Stimulated activated CD8-positive, alpha-beta memory T cell treated with anti-CD3 and anti-CD28 coated beads, Interleukin-4, amount 100 ng/mL, for 1 hour (primary cell): ENCODE measurements at places on chromosomes 5 and 9.

DNA sequence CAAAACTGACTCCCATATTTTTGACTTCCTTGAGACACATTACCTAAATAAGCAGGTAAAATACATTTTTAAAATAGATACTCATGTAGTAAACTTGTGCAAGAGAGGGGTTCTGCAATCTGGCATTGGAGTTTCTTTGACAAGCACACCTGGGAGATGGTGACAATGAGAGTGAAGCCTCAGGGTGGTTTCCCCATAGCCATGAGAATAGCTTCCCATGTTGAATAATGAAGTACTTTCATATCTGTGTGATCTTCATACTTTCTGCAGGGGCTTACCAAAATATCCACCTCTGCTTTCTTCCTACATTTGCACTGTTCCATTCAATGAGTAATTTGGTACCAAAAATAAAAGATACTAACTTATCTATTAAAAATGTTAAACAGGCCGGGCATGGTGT is 44.7 kb upstream of the VCAN start:
- no peak for DNase-seq

DNA sequence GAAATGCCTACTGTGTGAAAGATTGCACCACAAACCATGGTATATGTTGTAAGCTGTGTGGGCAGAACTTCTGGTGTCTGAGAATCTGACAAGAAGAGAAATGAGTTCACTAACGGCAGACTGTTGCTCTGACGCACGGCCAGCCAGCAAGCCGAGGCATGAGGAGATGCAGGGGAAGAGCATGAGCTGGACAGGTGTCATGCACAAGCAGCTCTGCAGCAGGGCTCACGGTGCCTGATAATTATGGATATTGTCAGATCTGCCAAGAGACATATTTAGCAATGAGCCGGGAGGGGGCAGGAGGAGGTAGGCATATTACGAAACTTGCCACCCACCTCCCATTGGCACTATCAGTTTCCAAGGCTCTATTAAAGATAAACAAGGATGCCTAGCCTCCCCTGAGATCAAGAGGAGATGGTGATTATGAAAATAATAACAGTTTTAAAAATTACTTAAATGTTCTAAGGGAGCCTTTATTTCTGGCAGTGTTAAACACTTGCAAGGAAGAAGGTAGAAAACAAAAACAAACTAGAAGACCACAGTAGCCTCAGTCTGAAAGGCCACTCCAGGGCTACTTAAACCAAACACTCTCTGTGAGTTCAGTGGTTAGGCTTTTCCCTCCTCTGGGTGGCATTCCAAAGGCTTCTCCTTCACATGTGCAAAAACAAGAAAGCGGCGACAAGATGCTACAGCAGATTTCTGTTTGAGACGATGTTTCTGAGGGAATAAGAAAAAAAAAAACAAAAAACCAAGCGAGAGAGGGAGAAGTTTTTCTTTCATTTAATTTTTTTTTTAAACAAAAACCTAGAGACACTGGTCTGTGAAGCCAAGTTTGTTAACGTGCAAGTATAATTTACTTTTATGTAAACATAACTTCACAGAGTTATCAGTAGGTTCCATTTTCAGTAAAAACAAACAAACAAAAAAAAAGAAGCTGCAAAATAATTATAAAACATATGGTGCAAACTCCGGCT is 339.5 kb downstream of the BNC2 start:
- DNase-seq = no peak

- DNase-seq = no peak
These were observed 189.0 kb downstream of the RGS3 start for GRCh38 chr9:113652355-113653152.

DNA sequence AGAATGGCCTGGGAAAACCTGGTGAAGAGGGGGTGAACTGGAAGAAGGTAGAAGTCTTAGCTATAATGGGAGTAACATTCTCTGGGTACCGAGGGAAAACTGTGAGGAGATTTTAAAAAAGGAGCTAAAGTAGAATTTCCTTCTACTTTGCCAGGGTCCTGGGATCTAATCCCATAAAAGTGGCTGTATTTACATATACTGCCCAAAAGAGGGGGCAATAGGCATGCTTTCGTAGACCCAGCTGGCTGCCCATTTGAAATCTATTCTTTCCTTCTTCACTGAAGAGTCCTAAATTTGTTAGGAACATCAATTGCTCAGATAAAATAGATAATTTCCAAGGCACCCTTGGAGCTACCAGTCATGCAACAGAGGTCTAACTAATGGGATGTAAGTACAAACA is 159.2 kb downstream of the CDC42SE2 start:
- no peak for DNase-seq

- DNase-seq = peak; percentile 21
These were observed 40.6 kb upstream of the ITGA2 start for GRCh38 chr5:52948418-52949076.

GRCh38 chr5:180095545-180095944 is 24.0 kb upstream of the RNF130 start:
- DNase-seq = no peak

DNA sequence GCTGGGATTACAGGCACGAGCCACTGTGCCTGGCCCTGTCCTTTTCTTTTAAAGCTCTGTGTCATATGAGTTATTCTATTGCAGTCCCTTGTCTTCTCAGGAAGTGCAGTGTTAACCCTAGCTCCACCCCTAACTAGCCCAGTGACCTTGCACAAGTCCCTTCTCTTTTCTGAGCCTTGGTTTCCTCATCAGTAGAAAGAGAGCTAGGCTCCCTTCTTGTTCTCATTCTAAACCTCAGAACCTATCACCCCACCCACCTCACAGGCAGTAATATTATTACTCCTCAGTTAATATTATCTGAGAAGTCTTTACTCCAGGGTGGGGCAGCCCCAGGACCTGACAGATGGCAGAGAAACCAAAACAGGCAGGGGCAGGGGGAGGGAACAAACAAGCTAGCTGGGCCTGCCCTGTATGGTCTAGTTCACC is 7.2 kb downstream of the CYFIP2 start:
- DNase-seq = no peak

DNA sequence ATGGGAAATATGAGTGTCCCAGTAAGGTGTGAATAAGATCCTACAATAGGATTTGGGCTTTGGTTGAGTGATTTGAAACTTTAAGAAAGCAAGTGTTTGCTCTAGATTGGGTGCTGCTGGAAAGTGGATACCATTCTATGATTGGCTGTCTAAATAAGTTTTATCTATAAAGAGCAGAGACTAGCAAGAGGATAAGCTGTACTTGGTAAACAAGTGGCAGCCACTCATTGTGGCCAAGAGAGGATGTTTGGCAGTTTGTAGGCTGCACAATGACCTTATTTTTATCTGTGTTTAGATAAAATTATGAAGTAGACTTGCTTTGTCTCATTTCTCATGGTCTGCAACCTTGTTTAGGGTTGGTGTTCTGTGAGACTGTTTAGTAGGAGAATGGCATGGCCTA is 341.6 kb upstream of the PIK3R1 start:
- no peak for DNase-seq

DNA sequence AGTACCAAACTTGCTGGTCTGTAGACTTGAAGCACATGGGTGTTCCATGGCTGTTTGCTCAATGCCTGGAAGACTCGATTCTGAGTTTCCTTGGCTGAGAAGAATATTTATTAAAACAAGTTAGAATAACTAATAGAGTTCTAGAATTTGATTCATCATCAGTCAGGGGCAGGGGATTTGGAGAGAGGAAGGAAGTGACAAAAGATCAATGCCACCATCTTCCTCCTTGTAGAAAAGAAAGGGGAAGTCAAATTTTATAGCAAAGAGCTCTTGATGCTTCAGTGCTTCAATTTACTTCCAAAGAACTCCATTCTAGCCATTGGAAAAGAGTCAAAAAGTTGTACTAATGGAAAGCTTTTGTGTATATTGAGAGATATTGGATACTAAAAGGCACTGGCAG is 236.3 kb downstream of the MCTP1 start:
- no peak for DNase-seq

GRCh38 chr5:30693326-30693725 is 500.2 kb upstream of the CDH6 start:
- DNase-seq = no peak

GRCh38 chr5:112445626-112446350 is 26.7 kb upstream of the EPB41L4A start:
- no peak for DNase-seq

DNA sequence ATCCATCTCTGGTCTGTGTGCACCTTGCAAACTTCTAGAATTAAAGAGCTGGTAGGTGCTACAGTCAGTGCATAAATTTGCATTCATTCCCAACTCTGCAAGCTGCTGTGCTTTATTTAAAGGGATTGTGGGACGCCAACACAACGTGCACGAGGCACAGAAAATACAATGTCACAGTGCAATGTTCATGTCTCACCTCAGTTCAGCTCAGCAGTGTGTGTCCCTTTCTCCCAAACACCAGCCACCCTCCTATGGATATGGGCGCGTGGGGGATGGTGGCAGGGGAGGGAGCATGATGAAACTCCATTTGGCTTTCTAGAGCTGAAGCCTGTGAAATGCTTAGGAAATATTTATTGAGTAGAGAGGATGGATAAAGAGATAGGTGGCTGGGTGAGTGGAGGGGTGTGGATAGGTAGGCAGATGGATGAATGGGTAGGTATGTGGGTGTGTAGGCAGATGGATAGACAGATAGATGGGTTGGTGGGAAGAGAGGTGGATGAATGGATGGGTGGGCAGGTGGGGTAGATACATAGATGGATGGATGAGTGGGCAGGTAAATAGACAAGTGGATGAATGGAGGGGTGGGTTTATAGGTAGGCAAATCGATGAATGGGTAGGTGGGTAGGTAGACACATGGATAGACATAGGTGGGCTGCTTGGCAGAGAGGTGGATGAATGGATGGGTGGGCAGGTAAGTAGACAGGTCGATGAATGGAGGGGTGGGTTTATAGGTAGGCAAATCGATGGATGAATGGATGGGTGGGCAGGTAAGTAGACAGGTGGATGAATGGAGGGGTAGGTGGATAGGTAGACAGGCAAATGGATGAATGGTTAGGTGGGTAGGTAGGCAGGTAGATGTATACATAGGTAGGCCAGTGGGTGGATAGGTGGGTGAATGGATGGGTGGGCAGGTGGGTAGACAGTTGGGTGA is 92.7 kb upstream of the FCN2 start:
- no peak for DNase-seq

- no peak for DNase-seq
These were observed 23.4 kb upstream of the MAMDC2 start for GRCh38 chr9:70020217-70020616.

- DNase-seq = no peak
These were observed 276.9 kb downstream of the SEMA5A start for GRCh38 chr5:9269014-9269413.

DNA sequence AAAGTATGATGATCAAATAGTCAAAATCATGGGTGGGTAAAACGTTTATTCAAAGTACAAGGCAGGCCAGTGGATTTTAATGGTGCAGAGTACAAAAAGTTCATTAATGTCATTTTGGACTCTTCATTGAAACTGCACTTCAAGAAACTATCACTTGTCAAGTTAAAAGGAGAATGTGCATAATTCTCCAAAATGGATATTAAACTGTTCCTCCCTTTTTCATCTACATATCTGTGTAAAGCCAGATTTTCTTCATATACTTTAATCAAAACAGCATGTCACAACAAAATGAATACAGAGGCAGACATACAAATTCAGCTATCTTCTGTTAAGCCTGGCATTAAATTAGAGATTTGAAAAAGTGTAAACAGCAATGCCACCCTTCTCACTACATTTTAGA is 401.6 kb downstream of the NR2F1-AS1 start:
- DNase-seq = no peak

DNA sequence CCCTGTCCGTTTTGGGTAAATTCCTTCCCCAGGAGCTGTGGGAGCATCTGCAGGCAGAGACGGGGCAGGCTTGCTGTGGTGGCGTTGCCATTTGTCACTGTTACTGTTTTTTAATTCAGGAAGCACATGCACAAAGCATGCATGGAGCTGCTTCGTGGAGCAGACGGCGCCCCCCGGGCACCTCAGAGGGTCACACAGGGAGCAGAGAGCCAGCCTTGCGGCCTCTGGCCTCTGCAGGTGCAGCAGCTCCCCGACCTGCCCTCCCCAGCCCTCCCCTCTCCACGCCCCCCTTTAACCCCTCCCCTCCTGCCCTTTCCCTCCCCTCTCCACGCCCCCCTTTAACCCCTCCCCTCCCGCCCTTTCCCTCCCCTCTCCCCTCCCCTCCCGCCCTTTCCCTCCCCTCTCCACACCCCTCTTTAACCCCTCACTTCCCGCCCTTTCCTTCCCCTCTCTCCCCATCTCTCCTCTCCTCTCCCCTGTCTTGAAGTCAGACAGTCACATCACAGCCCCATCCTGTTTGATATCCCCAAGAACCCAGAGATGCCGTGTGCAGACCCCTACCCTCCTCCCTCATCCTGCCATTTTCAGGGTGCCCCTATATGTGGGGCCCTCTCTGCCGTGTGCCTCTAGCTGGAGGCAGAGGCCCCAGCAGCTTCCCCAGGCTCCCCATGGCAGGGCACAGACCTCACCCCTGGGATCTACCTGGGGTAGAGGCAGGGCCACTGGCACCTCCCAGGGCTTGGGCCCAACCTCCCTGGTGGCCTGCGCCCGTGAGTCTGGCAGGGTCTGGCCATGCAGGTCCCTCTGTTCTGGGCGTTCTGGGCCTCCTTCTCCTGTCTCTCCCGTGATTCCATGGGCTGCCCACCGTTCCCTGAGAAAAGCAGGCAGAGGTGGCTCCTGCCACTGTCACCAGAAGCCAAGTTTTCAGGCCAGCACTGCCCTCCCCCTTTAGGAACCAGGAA is 29.6 kb upstream of the UBAC1 start:
- no peak for DNase-seq

DNA sequence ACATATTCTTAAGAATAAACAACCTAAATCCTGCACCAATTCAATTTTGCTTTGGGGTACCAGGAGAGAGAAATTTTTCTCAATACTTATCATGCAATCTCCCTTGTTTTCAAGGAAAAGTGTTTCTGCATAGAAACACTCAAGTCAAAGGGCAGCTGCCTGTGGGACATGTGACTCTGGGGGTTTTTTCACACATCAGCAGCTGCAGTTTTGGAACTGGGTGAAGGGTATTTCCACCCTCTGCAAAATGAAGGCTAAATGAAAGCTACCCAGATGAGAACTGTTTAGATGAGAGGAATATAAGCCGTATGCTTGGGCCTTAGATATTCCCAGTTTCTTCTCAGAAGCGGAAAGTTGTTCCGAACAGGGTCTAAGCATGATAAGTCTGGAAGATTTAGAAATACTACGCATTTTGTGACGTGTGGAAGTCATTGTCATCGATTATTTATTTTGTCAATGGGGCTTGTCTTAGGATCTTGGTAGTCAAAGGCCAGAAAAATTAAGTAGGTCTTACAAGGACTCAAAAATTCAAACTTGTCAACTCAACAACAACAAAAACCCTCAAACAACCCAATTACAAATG is 64.3 kb upstream of the BOD1 start:
- no peak for DNase-seq

DNA sequence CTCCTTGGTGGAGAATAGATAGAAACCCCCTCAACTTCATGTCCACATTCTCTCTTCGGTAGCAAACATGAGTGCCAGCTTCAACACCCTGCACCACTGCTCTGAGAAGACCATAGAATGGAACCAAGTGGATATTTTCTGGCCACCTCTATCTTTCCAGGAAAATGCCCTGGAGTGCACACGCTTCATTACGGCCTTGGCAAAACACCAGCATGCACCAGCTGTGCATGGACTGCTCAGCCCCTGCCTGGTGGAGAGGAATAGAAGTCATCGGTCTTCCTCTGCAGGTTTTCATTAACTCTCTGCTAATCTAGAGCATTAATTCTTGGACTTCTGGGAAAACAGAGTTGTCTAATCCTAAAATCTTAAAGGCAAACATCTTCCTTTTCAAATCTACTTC is 211.6 kb upstream of the TMEM161B start:
- no peak for DNase-seq

- DNase-seq = no peak
These were observed 45.5 kb downstream of the HTR1A start for GRCh38 chr5:63916786-63917185.
